Placental pericyte (primary cell): ENCODE measurements at places on chromosomes 7 and 10. TPM values are rescaled to one million over a fixed set of nuclear protein-coding genes. Genes with fewer than 3 reads are reported as not detected.

Gene KIAA1217
- total RNA-seq: under 0.01 and 2.0 TPM in 2 replicates

Gene LHFPL3
- total RNA-seq: not detected in 2 replicates

Gene PLEKHS1
- total RNA-seq: under 0.01 TPM in 1 of 2 replicates, not detected in the other

Gene APBB1IP
- 1.3 and 2.7 TPM in 2 replicates for total RNA-seq

Gene HYAL4
- 0.72 and 1.3 TPM in 2 replicates for total RNA-seq

Gene PRTFDC1
- total RNA-seq: 11.8 and 15.6 TPM in 2 replicates

Gene ADAM22
- total RNA-seq: under 0.01 and 0.86 TPM in 2 replicates

Gene SPDYE2B
- not detected in 2 replicates for total RNA-seq

Gene GPR37
- total RNA-seq: 2.6 and 4.6 TPM in 2 replicates

Gene EBF3
- total RNA-seq: 0.14 TPM in 1 of 2 replicates, not detected in the other

Gene TAC1
- not detected in 2 replicates for total RNA-seq

Gene KEL
- not detected in 2 replicates for total RNA-seq

Gene HSPB1
- 122 and 139 TPM in 2 replicates for total RNA-seq

Gene FAM25G
- total RNA-seq: not detected in 2 replicates

Gene CPA2
- total RNA-seq: 0.22 TPM in 1 of 2 replicates, not detected in the other

Gene BRI3
- 60.6 and 76.6 TPM in 2 replicates for total RNA-seq

Gene LRRC4
- under 0.01 and 0.29 TPM in 2 replicates for total RNA-seq

Gene TUBB8
- not detected in 2 replicates for total RNA-seq

Gene IFIT1
- total RNA-seq: 11.4 and 12.0 TPM in 2 replicates

Gene OGA
- total RNA-seq: 75.5 and 78.0 TPM in 2 replicates

Gene DNAJC2
- 21.2 and 25.8 TPM in 2 replicates for total RNA-seq

Gene FAM131B
- total RNA-seq: 0.44 and 1.1 TPM in 2 replicates

Gene ZNF212
- total RNA-seq: 7.3 and 7.7 TPM in 2 replicates

Gene CNPY1
- not detected in 2 replicates for total RNA-seq

Gene CDK14
- 16.2 and 33.9 TPM in 2 replicates for total RNA-seq

Gene ZNF467
- 0.72 and 4.8 TPM in 2 replicates for total RNA-seq

Gene UNCX
- total RNA-seq: not detected in 2 replicates

Gene SFTPD
- 0.66 TPM in 1 of 2 replicates, not detected in the other for total RNA-seq

Gene GRID2IP
- total RNA-seq: not detected in 2 replicates

Gene ZNF438
- total RNA-seq: 4.6 and 4.9 TPM in 2 replicates

Gene CALU
- total RNA-seq: 722 and 851 TPM in 2 replicates

Gene WIPF3
- total RNA-seq: not detected in 2 replicates

Gene SUN3
- total RNA-seq: not detected in 2 replicates

Gene NEUROD6
- not detected in 2 replicates for total RNA-seq

Gene GHRHR
- not detected in 2 replicates for total RNA-seq

Gene BBIP1
- total RNA-seq: 22.8 and 25.6 TPM in 2 replicates

Gene MSMB
- not detected in 2 replicates for total RNA-seq

Gene RELN
- 0.14 TPM in 1 of 2 replicates, not detected in the other for total RNA-seq

Gene KDM7A
- total RNA-seq: 3.6 and 6.3 TPM in 2 replicates

Gene GIGYF1
- 16.6 and 20.6 TPM in 2 replicates for total RNA-seq

Gene MSS51
- 1.5 and 1.9 TPM in 2 replicates for total RNA-seq

Gene ACTL6B
- not detected in 2 replicates for total RNA-seq

Gene SH2D4B
- 0.22 and 0.29 TPM in 2 replicates for total RNA-seq

Gene CYP2E1
- 0.57 and 3.5 TPM in 2 replicates for total RNA-seq

Gene NUTM2B
- total RNA-seq: under 0.01 and 0.43 TPM in 2 replicates

Gene CHST15
- 6.3 and 15.9 TPM in 2 replicates for total RNA-seq

Gene ENTPD1
- total RNA-seq: 1.1 TPM in 1 of 2 replicates, not detected in the other

Gene CYP3A7
- total RNA-seq: 0.44 TPM in 1 of 2 replicates, not detected in the other

Gene LAMTOR4
- total RNA-seq: 41.8 and 67.4 TPM in 2 replicates

Gene PTN
- total RNA-seq: 5.9 and 9.6 TPM in 2 replicates

Gene PRSS37
- total RNA-seq: not detected in 2 replicates

Gene XRCC2
- total RNA-seq: 0.22 and 7.4 TPM in 2 replicates
